ENCODE measurements at places on chromosomes 2 and 18.

DNA sequence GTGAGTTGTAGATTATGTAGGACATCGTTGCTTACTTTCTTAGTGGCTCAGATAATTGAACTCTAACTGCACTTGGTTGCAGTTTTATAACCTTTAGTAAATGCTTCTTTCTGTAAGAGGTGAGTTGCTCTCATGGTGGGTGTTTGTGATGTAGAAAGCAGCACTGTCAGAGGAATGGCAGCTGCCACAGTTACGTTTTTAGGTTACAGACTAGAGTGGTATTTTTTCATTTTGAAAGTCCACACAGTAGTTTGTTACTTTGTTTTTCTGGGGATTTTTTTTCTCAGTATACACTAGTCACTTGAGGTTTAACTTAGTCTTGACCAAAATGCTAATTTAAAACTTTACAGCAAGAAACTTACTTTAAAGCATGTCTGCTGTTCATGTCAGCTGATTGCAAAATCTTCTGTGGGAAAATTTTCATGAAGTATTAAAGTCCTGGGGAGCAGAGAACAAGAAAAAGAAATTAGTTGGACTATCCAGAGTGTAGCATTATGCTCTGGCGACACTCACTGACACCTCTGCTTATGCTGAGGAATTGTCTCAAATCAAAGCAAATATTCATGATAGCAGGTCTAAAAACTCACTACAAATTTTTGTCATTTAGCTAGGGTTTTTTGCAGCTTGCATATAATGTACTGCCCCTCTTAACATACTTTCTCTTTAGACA lies 14.8 kb downstream of the AFTPH start:
- DNase-seq, result no peak

GRCh38 chr2:204725693-204726360 lies 180.6 kb downstream of the PARD3B start:
- DNase-seq, result no peak

DNA sequence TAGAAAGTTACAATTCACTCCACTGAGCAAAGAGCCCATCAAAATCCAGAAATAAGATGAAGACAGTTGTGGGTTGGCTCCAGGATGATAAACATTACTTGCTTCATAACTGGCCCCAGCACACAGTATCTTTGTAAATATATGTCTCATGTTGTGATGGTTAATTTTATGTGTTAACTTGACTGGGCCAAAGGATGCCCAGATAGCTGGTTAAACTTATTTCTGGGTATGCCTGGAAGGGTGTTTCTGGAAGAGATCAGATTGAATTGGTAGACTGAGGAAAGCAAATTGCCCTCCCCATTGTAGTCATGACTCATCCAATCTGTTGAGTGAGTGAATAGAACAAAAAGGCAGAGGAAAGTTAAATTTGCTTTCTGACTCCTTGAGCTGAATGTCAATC lies 373.8 kb downstream of the LNPK start:
- DNase-seq, result no peak

DNA sequence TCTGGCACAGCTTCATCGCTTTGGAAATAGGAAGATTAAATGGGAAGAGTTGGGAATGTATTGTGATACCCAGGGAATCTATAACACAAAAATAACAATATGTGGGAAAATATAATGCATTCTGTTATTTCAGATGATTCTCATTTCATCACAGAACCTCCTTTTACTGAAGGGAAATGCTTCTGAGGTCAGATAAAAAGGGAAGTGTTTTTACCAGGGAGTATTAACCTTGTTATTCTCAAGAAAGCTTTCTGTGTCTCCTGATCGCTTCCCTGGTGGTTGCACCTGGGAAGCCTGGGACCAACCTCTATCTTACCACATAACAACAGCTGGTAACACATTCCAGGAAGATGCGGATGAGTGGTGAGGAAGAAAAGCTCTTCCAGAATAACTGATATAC lies 47.2 kb downstream of the SCG2 start:
- DNase-seq, result no peak

DNA sequence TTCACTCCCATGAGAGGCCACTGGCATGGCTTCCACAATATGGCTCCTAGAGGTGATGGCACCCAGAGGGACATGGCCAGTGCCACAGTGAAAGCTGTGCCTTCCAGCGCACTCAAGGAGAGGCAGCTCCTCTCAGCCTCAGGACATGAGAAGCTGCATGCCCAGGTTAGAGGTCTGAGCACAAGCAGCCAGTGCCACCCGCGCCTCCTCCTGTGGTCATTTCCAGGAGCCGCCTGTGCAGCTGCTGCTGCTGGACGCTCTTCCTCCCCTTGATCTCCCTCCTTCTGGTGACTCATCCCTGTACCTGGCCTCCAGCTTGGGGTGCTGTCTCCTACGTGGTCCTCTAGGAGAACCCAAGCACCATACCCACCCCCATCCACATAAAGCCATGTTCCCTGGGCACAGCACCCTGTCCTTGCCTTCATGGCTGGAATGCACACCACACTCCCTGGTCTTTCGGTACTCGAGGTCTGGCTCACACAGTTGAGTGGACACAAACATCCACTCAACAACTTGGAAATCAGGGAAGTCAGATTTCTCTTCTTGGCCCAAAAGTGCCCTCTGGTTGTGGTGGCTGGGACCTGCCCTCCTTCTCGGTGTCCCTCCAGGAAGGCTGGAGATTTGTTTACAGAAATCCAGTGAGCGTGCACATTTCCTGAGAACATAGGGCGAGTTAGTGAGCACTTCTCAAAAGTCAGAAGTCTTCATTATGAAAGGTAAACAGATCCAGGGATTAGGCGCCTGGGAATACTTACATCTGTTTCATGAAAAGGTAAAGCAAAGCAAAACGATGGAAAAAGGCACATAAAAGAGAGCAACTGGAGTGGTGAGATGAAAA lies 96.7 kb downstream of the EIPR1 start:
- DNase-seq, result no peak
